Esophagus (tissue), 2 donors: ENCODE measurements at places on chromosomes 11 and 22. TPM values are rescaled to one million over a fixed set of nuclear protein-coding genes. Genes with fewer than 3 reads are reported as not detected.

Gene TRIM6
- 4.9 TPM for polyA plus RNA-seq

Gene MED19
- polyA plus RNA-seq: 11.9 TPM

Gene MEI1
- polyA plus RNA-seq: 0.36 TPM

Gene ASRGL1
- 1.3 TPM for polyA plus RNA-seq

Gene TMEM191C
- 3.9 TPM for polyA plus RNA-seq

Gene ZNF280B
- polyA plus RNA-seq: 0.05 TPM

Gene SHANK2
- polyA plus RNA-seq: 4.4 TPM
